ENCODE measurements at places on chromosomes 6 and 20.

- DNase-seq = no peak
These were observed 73.1 kb downstream of the NDUFAF5 start for GRCh38 chr20:13857961-13858360.

DNA sequence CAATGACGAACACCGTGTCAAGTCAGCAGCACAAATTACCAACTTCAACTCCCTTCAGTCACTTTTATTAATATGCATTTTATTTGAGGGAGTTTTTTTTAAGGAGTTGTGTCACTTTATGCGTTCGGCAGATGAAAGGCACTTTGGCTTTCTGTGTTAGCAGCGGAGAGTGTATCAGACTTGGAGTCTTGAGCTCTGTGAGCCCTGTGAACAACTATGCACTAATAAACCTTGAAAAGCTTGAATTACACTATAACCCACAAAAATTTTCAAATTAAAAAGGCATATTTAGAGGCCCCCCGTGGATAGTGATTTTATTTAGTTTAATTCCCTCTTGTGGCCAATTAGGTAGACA, 335.3 kb upstream of the NT5E start:
- no peak for DNase-seq

DNA sequence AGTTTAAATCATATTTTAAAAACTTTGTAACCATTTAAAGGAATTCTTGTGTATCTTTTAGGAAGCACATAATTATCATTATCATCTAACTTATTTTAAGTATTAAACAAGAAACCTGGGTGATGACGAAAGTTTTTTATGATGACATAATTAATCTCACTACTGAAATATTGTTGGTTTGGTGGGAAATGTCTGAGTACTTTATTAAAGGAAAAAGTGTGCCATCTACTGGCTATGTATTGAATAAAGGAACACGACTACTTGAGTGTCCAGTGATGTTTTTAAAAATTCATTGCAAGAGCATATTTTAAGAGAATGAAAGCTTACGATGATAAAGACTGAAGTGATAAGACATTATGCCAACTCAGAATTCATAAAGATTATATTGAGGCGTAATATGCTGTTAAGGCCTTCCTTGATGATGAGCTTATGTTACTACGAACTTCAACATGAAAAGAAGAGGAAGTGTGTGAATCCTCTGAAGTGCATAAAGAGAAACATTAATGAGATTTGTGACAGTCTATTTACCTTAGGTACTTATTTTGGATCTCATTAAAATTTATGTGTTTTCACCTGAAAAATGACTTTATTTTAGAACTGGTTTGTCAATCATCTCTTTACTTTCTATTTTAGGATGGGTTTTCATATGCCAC, 12.0 kb upstream of the TRMT11 start:
- DNase-seq = no peak

GRCh38 chr20:23234311-23235078, 116.1 kb upstream of the NXT1 start:
- DNase-seq = no peak

GRCh38 chr20:9150679-9151078, 81.8 kb downstream of the PLCB4 start:
- DNase-seq = no peak

DNA sequence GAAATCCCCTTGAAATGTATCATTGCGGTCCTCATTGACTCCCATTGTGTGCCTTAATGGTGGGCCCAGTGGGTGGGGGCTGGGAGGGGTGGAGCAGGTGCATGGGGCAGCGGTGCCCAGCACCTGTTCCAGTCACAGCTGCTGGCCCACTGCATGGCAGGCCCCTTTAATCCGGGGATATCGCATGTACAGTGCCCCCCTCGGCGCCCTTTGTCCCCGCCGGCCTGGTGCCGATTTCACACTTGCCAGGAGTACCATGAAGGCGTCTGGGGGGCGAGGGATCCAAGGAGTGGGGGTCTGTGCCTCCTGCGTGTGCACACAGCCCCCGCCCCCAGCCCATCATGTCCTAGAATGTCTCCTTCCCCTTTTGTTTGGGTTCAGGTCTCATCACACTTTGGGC, 2.8 kb downstream of the SNAI1 start:
- DNase-seq = no peak

DNA sequence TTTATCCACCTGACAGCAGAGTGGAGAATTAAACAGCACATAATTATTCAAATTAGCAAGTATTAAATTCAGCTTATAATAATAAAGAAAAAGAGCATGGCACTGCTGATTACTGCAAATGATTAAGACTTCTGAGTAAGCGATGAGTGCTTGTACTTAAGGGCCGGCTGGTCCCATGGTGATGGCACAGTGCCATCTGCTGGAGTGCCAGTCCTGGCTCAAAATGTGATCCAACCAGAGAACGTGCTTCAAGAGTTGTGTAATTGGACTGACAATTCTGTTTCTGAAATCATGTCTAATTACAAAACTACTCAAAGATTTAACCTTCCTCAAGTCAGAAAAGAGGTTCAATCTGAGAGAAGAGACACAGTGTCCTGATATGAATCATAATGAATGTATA, 181.6 kb upstream of the RGS17 start:
- peak; percentile 82 for DNase-seq

GRCh38 chr6:35093118-35093445, 48.1 kb downstream of the TCP11 start:
- no peak for DNase-seq

GRCh38 chr20:44074252-44075151, 112.5 kb downstream of the JPH2 start:
- DNase-seq = peak; percentile 92

DNA sequence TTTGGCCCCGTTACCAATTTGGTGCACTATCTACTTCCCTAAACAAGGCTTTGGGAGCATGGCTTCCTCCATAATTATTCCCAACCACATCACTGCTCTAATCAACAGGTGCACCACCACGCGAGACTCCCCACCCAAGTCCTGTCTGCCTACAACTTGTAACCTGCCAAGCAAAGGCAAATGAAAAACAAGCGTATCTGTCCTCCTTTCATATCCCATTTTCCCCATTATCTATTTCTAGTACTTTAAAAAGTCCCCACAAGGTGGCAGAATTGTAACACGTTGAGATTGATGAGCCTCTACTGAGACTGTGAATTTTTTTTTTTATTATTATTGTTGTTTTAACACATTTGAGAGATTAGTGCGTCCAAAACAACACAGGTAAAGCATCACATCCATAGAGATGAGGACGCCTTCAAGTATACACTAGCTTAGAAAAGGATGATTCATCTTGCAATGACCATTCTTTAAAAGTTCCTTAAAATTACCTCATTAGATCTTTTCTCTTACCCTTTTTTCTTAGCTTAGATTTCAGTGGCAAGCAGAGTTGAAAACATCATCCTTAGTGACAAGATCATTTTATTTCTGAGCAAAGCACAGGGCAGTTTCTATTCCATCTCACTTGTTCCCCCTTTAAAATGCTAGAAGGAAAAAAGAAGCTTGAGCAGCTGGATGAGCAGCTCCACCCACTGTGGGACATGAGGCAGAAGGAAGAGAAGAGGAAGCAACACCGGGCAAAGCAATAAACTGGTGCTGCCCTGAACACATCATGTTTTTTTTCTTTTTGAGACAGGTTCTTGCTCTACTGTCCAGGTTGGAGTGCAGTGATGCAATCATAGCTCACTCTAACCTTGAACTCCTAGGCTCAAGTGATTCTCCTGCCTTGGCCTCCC, 210.8 kb downstream of the ARHGAP18 start:
- no peak for DNase-seq

DNA sequence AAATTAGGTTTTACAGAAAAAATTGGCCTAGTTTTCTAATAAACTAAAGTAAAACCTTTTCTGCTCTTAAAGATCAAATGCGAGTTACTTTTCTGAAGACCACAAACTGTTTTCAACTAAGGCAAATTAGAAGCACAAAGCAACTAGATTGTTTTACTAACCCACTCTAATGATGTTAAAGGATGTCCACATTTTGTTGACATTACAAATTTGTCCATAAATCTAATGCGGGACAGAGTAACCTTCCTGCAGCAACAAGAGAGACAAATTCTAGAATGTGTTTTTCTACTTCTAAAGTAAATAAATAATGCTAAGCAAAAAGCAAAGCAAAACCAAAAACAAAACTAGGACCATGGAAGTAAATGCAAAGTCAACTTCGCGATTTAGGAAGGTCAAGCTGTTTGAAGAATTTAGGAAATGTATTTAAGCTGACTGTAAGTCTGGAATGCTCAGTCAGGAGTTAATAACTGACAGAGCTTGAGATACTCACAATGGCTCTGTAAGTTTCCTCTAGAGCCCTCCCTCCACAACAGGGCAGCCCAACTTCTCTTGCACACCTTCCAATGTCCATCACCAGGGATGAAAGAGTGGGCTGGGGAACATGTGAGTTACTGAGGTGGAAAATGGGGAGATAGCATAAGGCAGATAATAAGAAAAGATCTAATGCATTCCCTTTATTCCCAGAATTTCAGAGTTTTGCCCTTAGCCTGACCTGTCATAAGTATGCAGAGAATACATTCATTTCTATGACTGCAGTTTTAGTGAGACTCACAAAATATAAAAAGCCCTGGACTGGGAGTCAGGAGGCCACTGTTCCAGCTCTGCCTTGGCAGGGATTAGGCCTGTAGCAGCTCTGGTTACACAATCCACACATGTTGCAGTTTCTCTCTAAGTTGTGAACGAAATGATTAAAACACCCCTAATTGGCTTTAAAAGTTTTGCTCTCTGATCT, 158.8 kb downstream of the FOXA2 start:
- no peak for DNase-seq

DNA sequence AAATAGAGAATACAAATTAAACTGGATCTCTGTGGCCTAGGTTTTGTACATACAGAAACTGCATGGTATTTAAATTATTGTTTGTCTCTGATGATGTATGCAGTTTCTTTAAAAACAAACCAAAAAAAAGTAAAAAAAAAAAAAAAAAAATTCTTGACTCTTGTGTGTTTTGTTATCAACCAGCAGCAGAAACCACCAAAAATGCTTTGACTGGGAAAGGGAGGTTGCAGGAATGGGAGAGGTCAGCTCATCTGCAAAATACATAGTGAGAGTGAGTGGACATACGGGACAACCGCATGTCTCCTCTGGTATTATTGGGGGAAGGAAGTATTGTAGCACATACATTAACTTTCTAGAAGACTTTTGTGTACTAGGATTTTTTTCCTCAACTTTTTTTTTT, 38.0 kb downstream of the TBC1D7 start:
- no peak for DNase-seq

- no peak for DNase-seq
These were observed 6.6 kb downstream of the GMPR start for GRCh38 chr6:16244869-16245451.

DNA sequence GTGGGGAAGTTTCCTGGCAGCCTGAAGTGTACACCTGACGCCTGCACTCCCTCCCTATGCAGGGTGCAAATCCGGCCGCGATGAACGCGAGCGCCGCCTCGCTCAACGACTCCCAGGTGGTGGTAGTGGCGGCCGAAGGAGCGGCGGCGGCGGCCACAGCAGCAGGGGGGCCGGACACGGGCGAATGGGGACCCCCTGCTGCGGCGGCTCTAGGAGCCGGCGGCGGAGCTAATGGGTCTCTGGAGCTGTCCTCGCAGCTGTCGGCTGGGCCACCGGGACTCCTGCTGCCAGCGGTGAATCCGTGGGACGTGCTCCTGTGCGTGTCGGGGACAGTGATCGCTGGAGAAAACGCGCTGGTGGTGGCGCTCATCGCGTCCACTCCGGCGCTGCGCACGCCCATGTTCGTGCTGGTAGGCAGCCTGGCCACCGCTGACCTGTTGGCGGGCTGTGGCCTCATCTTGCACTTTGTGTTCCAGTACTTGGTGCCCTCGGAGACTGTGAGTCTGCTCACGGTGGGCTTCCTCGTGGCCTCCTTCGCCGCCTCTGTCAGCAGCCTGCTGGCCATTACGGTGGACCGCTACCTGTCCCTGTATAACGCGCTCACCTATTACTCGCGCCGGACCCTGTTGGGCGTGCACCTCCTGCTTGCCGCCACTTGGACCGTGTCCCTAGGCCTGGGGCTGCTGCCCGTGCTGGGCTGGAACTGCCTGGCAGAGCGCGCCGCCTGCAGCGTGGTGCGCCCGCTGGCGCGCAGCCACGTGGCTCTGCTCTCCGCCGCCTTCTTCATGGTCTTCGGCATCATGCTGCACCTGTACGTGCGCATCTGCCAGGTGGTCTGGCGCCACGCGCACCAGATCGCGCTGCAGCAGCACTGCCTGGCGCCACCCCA, 1.2 kb downstream of the GPR6 start:
- DNase-seq = peak; percentile 15

DNA sequence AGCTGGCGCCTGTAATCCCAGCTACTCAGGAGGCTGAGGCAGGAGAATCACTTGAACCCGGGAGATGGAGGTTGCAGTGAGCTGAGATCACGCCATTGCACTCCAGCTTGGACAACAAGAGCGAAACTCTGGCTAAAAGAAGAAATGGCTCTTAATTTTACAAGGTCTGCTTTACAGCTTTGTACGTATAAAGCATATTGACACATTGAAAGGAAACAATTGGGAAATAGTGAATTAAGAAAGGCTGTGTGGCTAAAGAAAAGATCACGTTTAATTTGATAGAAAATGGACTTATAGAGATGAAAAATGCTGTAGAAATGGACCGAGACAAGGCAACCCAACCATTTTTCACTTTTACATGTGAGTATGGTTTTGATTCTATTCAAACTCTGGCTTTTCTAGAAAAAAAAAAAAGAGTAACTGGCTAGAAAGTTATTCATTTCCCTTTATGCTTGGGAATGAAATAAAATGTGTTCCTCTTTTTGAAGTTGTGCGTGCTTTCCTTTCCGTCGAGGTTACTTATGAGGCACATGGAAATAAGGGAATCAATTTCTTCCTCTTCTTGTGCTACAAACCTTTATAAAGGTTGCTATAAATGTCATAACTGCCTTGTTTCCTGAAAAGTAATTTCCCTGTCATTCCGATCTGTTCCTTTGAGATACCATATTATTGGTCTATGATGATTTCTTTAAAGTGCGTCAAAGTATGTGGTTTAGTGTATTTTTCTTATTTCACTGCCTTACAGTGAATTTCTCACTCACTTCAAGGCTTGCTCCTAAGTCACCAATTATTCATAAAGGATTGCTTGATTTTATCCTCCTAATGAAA, 29.4 kb downstream of the PFDN4 start:
- DNase-seq = no peak

- DNase-seq = no peak
These were observed 50.7 kb upstream of the TPD52L1 start for GRCh38 chr6:125102891-125103290.

Data from BE2C (cell line).